Cardiac septum (tissue), 1 donor: ENCODE measurements at places on chromosomes 13 and 19. TPM values are rescaled to one million over a fixed set of nuclear protein-coding genes. Genes with fewer than 3 reads are reported as not detected.

LPAR2 gene
- 1.9 TPM for total RNA-seq

CYP4F22 gene
- not detected for total RNA-seq

MYH14 gene
- total RNA-seq, result 85.4 TPM

IGFL2 gene
- not detected for total RNA-seq

SNRNP70 gene
- total RNA-seq, result 137 TPM

GGACT gene
- 1.7 TPM for total RNA-seq

C1QTNF9 gene
- total RNA-seq, result 0.83 TPM

BICRA gene
- total RNA-seq, result 9.3 TPM

PSG11 gene
- not detected for total RNA-seq

DNA sequence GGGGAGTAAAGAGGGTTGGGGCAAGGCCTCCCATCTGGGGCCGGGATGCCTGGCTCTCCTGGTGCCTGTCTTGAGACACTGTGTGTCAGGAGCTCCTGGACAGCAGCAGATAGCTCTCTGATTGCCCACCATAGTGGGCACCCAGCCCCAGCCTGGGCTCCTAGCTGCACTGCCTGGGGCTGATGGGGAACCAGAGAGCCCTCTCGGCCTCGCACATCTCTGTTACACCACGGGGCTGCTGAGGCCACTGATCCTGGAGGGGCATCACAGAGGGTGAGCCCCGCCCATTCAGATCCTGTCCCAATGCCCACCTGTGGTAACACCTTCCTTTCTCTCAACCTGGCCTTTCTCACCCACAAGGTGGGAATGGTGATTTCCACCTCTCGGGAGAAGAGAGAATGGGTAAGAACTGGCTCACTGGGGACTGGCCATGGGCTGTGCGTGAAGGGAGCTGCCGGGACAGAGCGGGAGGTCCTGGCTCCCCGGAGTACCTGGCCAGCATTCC lies 135.9 kb downstream of the URI1 start:
- no peak for DNase-seq

DNA sequence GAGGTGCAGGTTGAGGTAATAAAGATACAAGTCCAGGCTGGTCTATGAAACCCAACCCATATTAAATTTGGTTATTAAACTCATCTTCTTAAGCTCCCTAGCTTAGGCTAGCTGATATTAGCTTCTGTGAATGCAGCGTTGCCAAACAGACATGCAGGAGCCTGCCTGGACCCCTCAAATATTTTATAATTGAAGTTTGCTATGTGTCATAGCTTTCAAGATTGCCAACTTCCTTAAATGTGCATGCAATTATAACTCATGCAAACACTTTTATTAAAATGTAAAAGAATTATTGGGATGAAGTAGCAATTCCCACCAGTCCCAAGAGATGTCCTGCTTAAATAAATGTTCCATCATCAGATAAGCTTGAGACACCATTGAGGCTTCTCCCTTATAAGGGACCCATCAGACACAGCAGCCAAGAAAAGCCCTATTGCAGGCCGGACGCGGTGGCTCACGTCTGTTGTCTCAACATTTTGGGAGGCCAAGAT lies 51.3 kb downstream of the MBNL2 start:
- no peak for DNase-seq

- no peak for DNase-seq
These were observed 13.8 kb upstream of the RPS15 start for GRCh38 chr19:1424192-1424955.

DNA sequence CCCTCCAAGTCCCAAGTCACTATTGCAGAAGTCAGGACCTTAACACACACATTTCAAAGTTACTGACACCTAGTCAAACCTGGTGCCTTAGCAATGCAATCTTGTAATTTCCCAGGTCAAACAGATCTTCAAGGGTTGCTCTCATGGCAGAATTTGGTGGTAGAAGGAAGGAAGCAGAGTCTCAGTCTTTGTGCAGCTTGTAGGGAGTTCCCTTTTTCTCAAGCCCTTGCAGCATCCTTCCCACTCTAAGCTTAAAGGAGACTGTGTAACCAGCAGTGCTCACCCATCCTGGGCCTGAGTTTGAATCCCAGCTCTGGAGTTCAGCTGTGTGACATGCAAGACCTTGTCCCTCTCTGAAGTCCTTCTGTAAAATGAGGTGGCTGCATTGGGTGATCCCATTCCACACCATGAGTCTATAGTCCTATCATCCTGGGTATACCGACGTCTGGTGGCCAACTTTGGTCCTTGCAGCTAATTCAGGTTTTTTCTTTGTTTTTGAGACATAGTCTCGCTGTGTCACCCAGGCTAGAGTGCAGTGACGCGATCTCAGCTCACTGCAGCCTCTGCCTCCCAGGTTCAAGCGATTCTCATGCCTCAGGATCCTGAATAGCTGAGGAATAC lies 9.8 kb downstream of the SIGLEC10 start:
- no peak for DNase-seq

GRCh38 chr19:17687141-17687856 lies 855 bp downstream of the UNC13A start:
- no peak for DNase-seq

GRCh38 chr13:102940143-102940542 lies 94.3 kb downstream of the ERCC5 start:
- no peak for DNase-seq

- peak; percentile 38 for DNase-seq
These were observed 199.7 kb upstream of the TSHZ3 start for GRCh38 chr19:31548941-31549340.

GRCh38 chr13:50843257-50844083 lies at the start of gene DLEU7:
Gene DLEU7, minus strand, starts transcription at chr13:50843692. Its CDS starts 46 bp downstream, at chr13:50843646.
- no peak for DNase-seq

- DNase-seq, result peak; percentile 82
These were observed 13.3 kb upstream of the CACNG6 start for GRCh38 chr19:53977991-53978731.

DNA sequence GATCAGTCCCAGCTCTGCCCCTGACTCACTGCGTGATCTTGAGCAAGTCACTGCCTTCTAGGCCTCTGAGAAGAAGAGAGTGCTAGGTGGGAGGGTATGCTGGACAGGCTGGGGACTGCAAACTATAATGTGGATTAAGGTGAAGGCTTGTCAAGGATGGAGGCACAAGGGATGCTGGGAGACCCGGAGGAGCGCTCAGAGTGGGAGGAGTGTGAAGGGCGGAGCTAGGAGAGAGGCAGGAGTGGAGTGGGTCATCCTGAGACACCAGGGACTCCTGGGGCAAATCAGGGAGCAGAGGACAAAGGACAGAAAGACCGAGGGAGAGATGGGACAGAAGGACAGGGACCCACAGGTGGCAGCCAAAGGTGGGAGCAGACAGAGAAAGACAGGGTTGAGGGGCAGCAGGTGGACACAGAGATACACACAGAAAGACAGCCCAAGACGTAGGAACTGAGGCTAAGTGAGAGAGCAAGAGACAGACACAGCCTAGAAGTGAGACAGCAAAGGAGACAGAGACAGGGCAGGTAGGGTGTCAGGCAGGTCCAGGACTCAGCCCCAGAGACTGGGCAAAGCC lies 2.6 kb downstream of the GRIK5 start:
- no peak for DNase-seq

DNA sequence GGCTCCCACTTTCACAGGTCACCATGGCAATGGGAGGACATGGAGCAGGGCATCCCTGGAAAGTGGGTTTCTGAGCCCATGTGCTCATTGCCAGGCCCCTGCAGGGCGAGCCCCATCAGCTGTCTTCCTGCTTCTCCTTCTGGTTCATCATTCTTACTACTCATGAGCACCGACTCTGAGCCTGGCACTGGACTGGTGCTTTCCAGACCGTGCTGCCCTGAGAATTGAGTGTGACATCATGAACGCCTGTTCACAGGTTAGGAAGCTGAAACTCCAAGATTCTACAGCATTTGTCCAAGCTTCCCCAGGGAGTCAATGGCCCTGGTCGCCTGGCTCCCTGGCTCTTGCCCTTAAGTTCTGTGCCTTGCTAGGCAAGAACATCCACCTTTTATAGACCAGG lies 210.4 kb upstream of the ZNF536 start:
- peak; percentile 35 for DNase-seq

GRCh38 chr13:59172076-59172475 lies 991.7 kb downstream of the DIAPH3 start:
- no peak for DNase-seq

- no peak for DNase-seq
These were observed 15.1 kb downstream of the RAB20 start for GRCh38 chr13:110546378-110546777.

GRCh38 chr13:21542563-21542962 lies 61.4 kb downstream of the MICU2 start:
- DNase-seq, result no peak

DNA sequence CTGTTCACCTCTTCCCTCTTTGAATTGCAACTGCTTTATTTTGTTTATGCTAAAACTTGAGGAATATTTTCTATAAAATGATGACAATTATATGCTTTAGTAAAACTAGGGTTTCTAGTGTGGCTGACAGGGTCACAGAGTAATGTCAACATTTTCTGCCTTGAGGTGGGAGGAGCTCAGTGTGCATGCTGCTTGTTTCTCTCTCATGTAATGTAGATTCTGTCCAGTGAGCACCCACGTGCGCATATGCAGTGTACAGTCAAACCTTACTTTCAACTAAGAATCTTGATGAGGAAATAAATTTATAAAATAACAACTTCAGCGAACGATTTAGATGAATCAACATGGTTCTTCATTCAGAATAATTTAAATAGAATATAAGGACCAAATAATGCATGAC lies 603.9 kb downstream of the PCDH17 start:
- no peak for DNase-seq

GRCh38 chr13:48828962-48829411 lies 146.7 kb upstream of the FNDC3A start:
- no peak for DNase-seq

GRCh38 chr13:40456397-40456953 lies 210.0 kb downstream of the FOXO1 start:
- no peak for DNase-seq

DNA sequence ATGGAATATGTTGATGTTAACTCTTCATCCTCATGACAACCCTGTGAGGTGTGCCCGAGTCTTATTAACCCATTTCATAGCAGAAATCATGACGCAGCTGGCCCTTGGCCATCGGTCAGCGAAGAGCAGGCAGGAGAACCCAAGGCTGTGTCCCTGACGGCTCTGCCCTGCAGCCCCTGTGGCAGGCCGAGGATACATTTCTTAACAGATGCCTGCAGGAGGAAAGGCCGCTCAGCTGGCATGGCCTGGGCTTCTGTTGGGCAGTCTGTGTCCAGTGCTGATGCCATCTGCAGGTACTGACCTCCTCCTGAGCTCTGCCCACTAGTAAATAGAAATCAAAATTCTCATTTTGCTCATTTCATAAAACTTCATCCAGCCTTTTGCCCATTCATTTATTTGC lies 35.4 kb upstream of the MCF2L start:
- DNase-seq, result no peak

GRCh38 chr13:74675182-74675581 lies 541.0 kb upstream of the KLF12 start:
- no peak for DNase-seq

- DNase-seq, result no peak
These were observed 108.0 kb upstream of the DOCK9 start for GRCh38 chr13:99085808-99086266.

DNA sequence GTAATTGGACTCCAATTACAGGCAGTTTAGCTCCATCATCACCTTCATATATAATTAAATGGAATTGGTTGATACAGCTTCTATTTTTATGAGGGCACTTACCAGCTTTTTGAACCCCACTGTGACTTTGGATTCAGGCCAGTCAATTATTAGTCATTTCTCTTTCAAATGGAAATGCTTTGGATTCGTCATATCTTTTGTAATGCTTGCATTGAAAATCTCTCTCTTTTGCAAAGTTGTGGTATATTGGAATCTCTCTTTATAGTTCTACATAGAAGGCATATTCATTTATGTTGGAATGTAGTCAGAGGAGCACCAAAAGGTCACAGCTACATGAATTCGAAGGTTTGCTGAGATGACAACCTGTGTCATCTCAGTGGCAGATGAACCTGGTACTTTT lies 1074.3 kb upstream of the SLC10A2 start:
- DNase-seq, result no peak

DNA sequence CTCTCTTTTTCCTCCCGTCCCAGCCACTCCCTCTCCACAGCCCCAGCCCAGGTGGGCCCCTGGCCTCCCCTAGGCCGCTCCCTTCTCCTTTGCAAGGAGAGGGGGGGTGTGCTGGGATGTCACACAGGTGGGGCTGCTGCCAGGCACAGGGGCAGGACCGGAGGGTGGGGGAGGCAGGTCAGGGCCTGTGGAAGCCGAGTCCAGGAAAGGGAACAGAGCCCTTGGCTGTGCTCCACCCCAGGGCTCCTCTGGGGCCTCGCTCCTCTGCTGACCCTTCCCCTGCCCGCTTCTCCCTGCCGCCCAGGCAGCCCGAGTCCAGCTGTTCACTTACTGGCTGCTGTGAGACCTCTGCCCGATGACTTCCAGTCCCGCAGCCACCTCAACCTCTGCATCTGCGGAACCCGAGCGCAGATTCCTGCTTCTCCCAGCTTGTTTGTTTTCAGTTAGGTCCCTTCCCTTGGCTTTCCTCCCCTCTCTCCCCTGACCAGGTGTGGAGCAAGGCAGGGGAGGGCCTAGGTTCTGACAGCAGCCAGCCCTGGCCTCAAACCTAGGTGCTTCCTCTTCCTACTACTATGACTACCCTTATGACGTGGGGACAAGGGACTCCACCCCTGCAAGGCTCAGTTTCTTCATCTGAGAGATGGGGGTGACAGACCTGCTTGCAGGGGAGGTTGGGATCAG lies 850 bp upstream of the KLK11 start:
- DNase-seq, result no peak

DNA sequence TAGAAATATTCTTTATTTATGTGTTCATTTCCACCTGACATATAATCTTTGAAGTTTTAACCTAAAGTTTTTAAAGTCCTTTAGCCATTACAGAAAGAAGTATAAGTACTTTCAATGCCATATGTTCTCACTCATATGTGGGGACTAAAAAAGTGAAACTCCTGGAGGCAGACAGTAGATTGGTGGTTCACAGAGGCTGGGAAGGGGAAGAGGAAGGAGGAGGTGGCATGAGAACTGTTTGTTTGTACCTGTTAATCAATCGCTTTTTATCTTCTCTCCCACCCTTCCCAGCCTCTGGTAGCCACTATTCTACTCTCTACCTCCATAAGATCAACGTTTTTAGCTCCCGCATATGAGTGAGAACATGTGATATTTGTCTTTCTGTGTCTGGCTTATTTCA lies 131.1 kb downstream of the MYO16 start:
- DNase-seq, result no peak

DNA sequence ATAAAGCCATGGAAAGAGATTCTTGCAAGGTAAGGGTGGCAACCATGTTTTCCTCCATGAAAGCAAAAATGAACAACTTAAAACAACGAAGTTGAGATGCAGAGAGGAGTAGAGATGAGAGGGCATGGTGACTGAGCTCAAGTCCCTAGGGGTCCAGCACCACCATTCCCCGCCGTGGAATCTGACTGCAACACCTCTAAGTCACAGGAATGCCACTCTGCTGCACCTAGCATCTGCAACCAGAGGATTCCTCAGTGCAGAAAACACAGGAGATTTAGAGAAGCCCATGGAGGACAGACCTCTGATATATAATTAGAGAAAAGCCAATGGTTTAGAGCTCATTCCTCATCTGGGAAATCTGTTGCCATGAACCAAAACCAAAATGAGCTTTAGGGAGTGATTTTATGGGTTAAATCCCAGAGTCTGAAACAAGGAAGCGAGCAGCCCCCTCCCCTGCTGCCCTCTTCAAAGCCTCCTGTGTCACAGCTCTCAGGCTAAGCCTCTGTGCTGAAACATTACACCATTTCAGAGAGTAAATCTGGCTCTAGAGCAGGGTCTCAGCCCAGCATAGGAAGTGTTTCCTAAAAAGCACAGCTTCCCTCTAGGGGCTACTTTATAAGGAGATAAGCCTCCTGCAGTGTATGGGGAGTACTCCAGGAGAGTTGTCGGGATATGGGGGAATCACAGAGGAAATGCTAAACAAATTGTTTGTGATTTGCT lies 1043.6 kb downstream of the UQCRFS1 start:
- DNase-seq, result no peak
